ENCODE measurements at places on chromosomes 2 and 18. TPM values are rescaled to one million over a fixed set of nuclear protein-coding genes. Genes with fewer than 3 reads are reported as not detected.
A peak's percentile ranks its signal among the peaks of the same experiment; 100 is the strongest.

DNA sequence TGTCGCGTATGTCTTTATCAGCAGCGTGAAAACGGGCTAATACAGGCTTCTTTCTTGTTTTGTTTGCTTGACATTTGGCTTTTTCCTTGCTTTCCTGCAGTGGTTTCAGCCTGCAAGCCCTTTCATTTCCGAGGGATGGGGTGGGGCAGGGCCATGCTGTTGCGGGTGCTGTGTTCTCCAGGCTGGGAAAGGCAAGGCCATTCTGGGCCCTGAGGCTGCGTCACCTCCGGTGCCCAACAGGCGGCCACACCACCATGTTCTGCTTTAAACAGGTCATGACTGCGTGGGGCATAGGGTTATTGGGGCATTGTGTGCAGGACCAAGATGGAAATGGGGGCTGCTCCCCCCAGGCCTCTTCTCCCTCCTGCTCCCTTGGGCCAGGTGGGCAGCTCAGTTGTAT is 38.6 kb upstream of the PLB1 start:
- DNase-seq: no peak

GRCh38 chr2:113005030-113005509 is at the start of gene IL36A:
IL36A (plus strand) TSS chr2:113005459; CDS start chr2:113005872, 413 bp downstream.
- no peak for DNase-seq

DNA sequence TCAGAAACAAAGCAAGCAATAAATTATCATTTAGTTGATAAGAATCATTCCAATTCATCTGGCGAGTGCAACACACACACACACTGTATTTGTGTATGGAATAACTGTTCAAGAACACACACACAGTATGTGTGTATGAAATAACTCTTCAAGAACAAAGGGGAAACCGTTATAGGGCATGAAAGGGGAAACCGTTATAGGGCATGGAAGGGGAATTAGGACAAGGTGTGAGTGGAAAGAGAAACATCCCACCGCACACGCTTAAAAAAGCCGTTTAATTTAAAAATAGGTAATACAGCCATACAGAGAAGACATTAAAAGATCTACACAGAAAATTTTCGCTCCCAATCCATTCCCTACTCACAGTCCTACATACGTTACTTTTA is 607 bp upstream of the TSN start:
- DNase-seq: no peak

DNA sequence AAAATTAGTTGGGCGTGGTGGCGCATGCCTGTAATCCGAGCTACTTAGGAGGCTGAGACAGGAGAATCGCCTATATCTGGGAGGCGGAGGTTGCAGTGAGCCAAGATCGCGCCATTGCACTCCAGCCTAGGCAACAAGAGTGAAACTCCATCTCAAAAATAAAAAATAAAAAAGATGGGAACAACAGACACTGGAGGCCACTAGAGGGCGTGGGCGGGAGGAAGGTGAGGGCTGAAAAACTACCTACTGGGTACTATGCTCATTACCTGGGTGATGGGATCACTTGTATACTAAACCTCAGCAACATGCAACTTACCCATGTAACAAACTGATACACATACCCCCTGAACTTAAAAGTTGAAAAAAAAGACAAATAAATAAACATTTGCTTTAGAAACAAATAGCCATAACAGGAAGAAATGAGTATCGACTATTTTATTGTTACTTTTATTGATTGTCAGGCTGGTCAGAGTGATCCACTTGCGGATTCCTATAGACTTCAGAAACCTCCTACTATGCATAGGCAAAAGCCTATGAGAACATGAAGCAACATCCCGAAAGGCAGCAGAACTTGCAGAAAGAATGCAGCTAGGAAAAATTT is 61.0 kb downstream of the TMEM163 start:
- DNase-seq: no peak

GRCh38 chr2:123961576-123961975 is 63.5 kb upstream of the CNTNAP5 start:
- no peak for DNase-seq

DNA sequence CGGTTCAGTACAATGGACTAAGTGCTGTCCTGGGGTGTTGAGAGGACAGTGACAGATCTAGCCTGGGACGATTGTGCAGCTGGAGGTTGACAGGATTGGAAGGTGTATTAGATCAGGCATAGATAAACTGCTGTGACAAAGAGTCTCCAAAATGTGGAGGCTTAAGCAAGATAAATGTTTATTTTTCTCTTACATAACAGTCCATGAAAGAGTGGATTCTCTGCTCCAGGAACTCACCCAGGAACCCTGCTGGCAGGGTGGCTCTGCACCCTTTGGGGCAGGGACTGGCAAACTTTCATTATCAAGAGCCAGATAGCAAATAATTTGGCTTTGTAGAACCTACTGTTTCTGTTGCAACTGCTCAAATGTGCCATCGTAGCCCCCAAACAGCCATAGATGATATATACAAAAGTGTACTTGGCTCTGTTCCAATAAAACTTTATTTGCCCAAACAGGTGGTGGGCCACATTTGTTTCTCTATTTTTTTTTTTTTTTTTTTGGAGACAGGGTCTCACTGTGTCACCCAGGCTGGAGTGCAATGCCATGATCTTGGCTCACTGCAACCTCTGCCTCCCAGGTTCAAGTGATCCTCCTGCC is 9.7 kb downstream of the HRH4 start:
- no peak for DNase-seq

DNA sequence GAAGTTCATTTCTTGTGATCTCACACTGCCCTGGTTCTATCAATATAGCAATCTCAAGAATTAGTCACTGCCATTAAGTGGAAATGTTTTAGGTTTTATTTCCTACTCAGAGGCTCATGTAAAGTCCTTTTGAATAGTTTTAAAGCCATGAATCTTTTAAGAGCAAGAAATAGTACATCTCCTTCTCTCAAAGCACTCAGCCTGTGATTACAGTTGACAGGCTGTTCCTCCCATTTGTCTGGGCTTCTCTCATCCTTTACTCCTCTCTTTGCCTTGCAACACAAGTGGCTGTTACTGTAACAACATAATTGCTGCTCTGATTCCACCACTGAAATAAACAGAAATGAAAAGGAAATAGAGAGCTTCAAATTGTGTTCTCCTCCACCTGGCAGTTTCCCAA is 18.4 kb downstream of the GRP start:
- DNase-seq: no peak

DNA sequence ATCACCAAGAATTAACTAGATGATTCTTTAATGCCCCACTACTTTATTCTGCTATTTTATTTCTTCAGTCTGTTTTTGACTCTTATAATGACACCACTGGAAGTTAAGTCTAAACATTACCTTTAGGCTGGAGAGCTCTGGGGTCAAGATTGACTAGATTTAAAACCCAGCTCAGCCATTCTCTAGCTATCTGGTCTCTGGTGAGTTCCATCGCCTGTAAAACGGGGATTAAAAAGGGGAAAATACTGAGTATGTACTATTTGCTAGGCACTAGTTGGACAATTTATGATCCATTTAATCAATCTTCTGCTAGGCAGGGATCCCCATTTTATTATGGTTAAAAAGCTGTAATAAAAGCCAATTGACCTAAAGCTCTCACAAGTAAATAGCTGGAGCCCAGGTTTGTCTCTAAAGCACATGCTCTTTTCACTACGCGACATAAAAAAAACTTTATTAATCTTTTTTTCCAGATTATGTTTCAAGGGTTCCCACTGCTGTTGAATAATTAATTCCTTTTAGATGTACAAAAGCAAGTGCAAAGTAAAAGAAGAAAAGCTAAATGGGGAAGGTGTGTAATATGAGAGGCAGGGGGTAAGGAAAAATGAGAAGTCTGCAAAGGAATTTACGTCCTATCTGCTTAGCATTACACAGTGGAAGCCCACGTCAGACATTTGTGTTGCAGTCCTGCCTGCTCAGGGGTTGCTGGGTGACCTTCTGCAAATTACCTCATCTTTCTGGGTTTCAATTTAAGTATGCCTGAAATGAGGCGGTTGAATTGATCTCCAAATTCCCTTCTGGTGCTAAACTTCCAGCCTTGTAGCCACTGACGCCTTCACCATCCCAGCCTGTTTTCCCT is 918 bp upstream of the NABP1 start:
- no peak for DNase-seq

- DNase-seq: no peak
Measured at GRCh38 chr2:30441023-30441422, 6.0 kb upstream of the LCLAT1 start.

GRCh38 chr2:196226058-196226706 is 54.8 kb upstream of the STK17B start:
- no peak for DNase-seq

- DNase-seq: no peak
Measured at GRCh38 chr2:203330434-203330833, 2.2 kb downstream of the ABI2 start.

DNA sequence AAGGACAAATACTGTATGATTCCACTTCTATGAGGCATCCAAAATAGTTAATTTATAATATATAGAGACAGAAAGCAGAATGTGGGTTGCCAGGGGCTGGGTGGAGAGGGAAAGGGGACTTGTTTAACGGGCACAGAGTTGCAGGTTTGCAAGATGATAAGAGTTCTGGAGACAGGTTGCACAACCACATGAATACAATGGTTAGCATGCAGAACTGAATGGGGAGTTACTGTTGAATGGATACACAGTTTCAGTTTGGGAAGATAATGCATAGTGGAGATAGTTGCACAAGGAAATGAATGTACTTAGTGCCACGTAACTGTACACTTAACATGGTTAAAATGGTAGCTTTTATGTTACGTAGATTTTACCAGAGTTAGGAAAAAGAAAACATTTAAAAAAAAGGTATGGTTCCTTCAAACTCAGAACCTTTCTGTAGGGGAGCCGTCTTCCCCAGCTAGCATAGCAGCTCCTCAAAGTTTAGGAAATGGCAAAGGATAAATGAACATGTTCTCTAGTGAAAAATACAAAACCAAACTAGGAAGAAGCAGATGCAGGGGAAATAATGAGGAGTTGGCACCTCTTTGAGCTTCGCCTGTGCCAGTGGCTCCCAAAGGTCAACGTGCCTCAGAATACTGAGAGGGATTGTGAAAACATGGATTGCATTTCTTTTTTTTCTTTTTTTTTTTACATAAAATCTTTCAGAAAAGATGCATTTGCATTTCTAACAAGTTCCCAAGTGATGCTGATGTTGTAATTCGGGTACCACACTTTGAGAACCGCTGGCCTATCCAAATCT is 95.2 kb downstream of the ZCCHC2 start:
- DNase-seq: no peak

DNA sequence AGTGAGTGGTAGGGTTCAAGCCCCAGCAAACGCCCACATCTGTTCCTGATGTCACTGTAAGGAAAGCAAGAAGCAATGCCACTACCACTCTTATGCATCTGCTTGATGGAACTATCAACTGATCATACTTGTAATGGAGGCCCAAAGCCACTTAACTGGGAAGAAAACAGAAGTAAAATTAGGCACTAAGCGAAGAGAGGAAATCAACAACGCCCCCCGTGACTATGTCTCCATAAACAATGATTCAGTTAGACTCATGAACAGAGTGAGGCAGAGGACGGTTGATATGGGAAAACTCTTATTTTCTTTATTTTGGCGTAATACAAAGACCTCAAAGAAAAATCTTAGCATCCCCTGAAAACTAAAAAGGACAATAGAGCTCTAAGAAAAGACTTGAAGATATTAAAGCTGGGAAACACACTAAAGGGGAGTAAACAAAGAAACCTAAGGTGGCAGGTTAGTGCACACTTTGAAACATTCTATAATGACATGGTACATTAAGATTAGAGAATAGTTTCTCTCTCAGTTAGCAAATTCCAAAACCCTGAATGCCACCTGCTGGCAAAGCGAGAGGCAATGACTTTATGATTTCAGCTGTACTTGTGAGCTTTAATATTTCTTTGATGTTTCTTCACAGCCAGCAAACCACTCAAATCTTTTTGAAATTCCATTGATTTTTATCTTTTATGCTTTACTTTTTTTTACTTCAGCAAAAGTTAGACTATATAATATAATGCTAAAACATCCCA is 86.5 kb downstream of the LRP2 start:
- no peak for DNase-seq

GRCh38 chr2:7599462-7600258 is 682.4 kb downstream of the RNF144A start:
- no peak for DNase-seq

DNA sequence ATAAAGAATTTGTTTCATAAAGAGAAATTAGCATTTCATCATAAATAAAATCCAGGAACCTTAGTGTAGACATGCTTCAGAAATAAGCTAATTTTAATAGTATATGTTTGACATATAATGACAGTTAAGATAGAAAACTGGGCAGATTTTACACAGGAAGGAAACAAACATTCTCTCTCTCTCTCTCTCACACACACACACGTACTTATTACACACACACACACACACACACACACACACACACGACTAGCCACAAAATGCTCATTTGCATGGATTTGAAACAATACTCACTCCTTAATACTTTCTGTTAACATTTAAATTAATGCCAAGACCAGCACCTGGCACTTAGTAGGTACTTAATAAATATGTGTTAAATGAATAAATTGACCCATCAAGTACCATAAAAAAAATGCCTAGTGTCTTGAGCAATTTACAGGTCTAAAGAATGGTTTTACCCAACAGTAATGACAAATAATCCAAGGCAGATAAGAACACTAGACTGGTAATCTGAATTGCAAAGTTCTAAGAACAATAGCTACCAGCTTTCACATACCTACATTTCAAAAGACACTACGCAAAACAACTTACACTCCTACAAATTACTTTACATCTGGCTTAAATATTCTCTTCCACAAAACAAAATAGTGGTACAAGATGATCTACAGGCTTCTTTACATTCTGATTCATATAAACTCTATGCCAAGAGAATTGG is 2.9 kb upstream of the GALNT3 start:
- no peak for DNase-seq

- peak; percentile 10 for DNase-seq
Measured at GRCh38 chr2:20560891-20561636, 89.8 kb downstream of the HS1BP3 start.

- no peak for DNase-seq
Measured at GRCh38 chr2:39723497-39723896, 55.6 kb downstream of the THUMPD2 start.

DNA sequence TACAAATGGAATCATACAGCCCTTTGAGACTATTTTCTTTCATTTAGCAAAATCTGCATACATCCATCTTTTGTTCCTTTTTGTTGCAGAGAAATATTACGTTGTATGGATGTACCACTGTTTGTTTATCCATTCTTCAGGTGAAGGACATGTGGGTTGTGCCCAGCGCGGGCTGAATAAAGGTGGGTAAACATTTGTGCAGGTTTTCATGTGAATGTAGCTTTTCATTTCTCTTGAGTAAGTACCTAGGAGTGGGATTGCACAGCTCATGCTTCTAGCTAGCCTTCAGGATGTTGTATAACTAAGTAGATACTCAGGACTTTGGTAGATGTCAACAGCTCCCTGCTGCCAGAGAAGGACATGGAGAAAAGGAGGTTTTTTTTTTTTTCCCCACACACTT is 50.6 kb upstream of the SPRED2 start:
- no peak for DNase-seq

- DNase-seq: no peak
Measured at GRCh38 chr2:232273903-232274643, 104.5 kb upstream of the ALPP start.

SH2D6 gene
- not detected for total RNA-seq

L3MBTL4 gene
- 45.7 TPM for total RNA-seq

SH3RF3 gene
- 10.2 TPM for total RNA-seq

SNX17 gene
- total RNA-seq: 89.4 TPM

FAM124B gene
- total RNA-seq: 7.9 TPM
